ENCODE measurements at places on chromosomes 16 and 17. TPM values are rescaled to one million over a fixed set of nuclear protein-coding genes. Genes with fewer than 3 reads are reported as not detected.

The SARM1 gene
- 5.1 TPM for total RNA-seq

The NPB gene
- 0.56 TPM for total RNA-seq

The CTRB1 gene
- not detected for total RNA-seq

The SLC7A6 gene
- 35.2 TPM for total RNA-seq

The KRTAP4-4 gene
- total RNA-seq, result not detected

The HYDIN gene
- total RNA-seq, result 0.52 TPM

The AGRP gene
- not detected for total RNA-seq

The CDH13 gene
- total RNA-seq, result 0.01 TPM

The KRTAP4-3 gene
- total RNA-seq, result not detected

The GCGR gene
- total RNA-seq, result 0.26 TPM

The TEX19 gene
- 0.31 TPM for total RNA-seq

The HOXB7 gene
- total RNA-seq, result 32.4 TPM

The NXN gene
- 25.8 TPM for total RNA-seq

The CDH3 gene
- total RNA-seq, result 0.39 TPM

The SAMD14 gene
- 0.24 TPM for total RNA-seq

The COG8 gene
- total RNA-seq, result 16.1 TPM

The PHOSPHO1 gene
- total RNA-seq, result 1.1 TPM

The OTOP2 gene
- 0.17 TPM for total RNA-seq

The DYNLL2 gene
- total RNA-seq, result 24.3 TPM

The SDF2 gene
- 94.5 TPM for total RNA-seq

The SCIMP gene
- not detected for total RNA-seq

The NOL11 gene
- total RNA-seq, result 81.4 TPM

The PPP1R27 gene
- total RNA-seq, result 0.22 TPM

The LLGL1 gene
- total RNA-seq, result 14.8 TPM

The KRT34 gene
- total RNA-seq, result 0.41 TPM

Measured in A549 treated with DMSO at 1 μM for 4 hours (cell line).